ENCODE measurements at places on chromosomes 1 and 21. TPM values are rescaled to one million over a fixed set of nuclear protein-coding genes. Genes with fewer than 3 reads are reported as not detected.

ESPN gene
- total RNA-seq: 64.3 TPM

NR1I3 gene
- not detected for total RNA-seq

PLA2G2D gene
- total RNA-seq: not detected

AADACL3 gene
- 6.4 TPM for total RNA-seq

TMEM240 gene
- 2.0 TPM for total RNA-seq

TMPRSS2 gene
- total RNA-seq: 19.2 TPM

LCE1C gene
- 2,401 TPM for total RNA-seq

MEX3A gene
- 0.65 TPM for total RNA-seq

KIF26B gene
- 3.9 TPM for total RNA-seq

NBPF10 gene
- total RNA-seq: 2.0 TPM

CCDC27 gene
- total RNA-seq: not detected

PLA2G2A gene
- 13.6 TPM for total RNA-seq

FCGR1A gene
- total RNA-seq: not detected

CD48 gene
- total RNA-seq: 4.3 TPM

MARK1 gene
- total RNA-seq: 4.6 TPM

PCP4L1 gene
- total RNA-seq: 4.7 TPM

MPL gene
- total RNA-seq: not detected

DNA sequence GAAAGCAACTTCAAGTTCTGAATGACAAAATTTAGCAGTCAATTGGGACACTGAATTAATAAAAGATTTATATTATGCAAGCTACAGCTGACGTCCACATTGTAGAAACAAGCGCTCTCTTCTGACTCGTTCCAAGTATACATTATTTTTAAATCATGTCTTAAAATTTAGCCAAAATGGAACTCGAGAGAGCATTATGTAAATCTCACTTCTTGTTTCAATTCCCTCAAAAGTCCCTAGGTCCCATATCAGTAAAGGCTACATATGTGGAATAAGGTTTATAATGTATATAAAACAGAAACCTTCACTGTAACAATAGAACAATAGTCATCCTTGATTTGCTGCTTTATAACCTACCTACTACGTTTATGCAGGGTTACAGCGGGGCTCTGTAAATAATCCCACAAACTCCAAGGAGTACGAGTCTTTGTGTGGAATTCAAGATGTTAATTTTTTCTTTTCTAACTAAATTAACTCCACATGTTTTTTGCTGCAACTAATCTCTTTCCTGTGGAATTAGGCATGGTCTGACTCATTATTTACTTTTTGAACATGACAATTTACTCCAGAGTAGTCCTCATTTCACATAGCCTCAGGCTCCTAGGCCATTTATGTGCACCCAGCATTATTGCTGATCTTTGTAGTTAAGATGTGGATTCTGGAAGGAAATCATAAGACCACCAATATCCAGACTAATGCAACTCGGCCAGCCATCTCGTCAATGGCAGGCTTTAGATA is 785.1 kb downstream of the LTN1 start:
- DNase-seq: no peak

DNA sequence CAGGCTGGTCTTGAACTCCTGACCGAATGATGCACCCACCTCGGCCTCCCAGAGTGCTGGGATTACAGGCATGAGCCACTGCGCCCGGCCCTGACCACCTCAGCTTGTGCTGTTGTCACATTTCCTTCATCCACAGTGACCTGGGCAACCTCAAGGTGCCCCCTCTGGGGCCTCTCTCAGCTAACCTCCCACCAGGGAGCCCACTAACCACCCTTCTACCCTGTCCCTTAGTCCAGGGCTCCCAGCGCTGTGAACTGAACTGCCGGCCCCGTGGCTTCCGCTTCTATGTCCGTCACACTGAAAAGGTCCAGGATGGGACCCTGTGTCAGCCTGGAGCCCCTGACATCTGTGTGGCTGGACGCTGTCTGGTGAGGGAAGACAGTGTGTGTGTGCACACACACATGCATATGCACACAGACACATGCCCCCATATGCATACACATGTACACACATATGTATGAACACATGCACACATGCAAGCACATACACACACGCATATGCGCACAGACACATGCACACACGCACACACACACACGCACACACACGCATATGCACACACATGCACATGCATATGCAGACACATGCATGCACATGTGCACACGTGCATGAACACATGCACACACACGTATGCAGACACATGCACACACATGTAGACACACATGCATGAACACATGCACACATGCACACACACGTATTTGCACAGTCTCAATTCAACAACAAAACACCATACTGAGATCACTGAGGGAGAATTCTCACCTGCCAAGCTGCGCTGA is 6.2 kb downstream of the ADAMTSL4 start:
- DNase-seq: no peak

GRCh38 chr1:15730936-15731335 is 5.1 kb upstream of the SLC25A34 start:
- no peak for DNase-seq

DNA sequence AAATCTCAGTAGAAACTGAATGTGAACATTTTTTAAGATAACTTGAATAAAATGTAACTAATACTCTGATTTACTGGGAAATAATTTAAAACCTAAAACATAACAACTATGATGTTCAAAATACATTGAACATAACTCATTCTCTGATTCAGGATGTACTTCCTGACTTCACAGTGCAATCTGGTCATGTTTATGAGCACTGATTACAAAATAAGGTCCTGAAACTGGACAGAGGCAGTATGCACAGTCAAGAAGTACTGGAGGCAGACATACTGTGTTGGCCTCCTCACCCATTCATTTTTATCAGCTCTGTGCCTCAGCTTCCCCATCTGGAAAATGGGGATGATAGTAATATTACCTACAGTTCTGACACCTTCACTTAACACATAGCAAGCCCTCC is 651.3 kb downstream of the PTPRC start:
- no peak for DNase-seq

- peak; percentile 87 for DNase-seq
These were observed 683 bp downstream of the LRRC8D start for GRCh38 chr1:89821322-89822108.

- no peak for DNase-seq
These were observed 202.2 kb upstream of the KIAA0040 start for GRCh38 chr1:175394739-175395138.

DNA sequence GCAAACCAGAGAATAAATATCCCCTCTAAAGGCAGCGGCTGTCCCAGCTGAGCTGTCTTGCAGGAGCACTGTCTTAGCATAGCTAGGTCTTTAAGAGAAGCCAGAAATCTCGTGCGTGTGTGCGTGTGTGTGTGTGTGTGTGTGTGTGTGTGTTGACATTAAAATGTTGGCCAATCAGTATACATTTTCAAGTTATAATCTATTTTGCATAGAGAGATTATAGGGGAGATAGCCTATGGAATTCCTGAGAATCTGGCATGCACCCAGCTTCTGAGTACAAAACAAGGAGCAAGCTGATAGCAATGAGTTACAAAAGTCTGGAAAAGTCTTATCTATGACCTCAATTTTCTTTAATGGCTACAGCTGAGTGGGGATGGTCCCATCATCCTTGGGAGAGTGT is 17.7 kb downstream of the METTL13 start:
- no peak for DNase-seq

DNA sequence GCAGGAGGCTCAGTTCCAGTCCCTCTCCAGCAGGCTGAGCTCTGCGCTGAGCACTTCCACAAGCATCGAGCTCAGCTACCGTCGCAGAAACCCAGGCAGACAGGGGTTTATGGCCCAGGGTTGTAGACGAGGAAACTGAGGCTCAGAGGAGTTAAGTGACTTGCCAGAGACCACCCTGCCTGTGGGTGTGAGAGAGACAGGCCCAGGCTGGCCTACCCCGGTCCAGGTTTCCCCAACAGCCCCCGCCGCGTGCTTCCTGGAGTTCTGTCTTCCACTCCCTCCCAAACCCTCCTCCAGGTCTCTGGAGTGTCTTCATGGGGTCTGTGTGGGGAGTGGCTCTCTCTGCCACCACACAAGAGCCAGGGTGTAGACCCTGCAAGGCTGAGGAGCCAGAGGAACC is 615.9 kb downstream of the PTPRU start:
- DNase-seq: no peak

- DNase-seq: no peak
These were observed 2.4 kb upstream of the E2F2 start for GRCh38 chr1:23533246-23534023.

- DNase-seq: no peak
These were observed 5.3 kb downstream of the HPCA start for GRCh38 chr1:32891630-32892029.

GRCh38 chr1:2560299-2561073 is 4.3 kb downstream of the TNFRSF14 start:
- DNase-seq: peak; percentile 85

- no peak for DNase-seq
These were observed 232.9 kb upstream of the RUNX1 start for GRCh38 chr21:35281956-35282355.

DNA sequence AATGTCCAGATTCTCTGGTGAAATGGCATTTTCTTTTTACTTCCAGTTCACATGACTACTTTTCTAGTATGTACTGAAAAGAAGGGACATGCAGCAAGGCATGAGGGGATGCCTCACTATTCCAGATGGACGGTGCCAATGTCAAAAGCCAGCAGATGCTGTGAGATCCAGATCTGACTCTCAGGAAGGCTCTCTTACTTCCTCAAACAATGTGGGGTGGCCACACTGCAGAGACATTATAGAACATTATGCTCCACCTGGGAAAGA is 17.7 kb downstream of the CRYZ start:
- DNase-seq: no peak

GRCh38 chr1:115331558-115332331 is 6.3 kb downstream of the NGF start:
- DNase-seq: peak; percentile 62

DNA sequence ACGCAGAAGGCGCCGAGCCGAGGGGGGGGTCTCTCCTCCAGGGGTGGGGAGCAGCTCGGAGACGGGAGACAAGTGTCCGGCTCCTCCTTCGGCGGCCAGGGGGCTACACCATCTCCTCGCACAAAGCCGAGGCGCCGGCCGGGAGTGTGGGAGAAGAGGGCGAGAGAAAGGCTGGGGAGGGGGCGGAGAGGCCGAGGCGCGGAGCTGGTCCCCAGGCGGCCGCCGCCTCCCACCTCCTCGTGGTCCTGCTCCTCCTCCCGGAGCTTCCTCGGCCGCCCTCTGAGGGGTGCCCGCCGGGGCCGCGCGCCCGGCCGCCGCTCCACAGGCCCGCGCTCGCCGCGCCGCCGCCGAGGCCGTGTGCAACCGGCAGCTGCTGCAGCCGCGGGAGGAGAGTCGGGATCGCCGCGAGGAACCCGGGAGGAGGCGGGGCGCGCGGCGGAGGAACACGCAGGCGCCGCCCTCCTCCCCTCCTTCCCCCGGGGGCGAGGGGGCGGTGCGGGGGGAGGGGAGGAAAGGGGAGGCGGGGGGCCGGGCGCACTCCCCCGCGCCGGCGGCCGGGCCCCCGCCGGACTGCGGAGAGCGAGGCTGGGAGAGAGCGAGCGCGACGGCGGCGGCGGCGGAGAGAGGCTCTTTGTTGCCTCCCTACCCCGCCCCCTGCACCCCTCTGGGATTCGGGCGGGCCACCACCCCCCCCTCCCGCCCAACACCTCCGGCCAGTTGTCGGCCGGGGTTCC is at the start of gene ENAH:
TSS of gene ENAH (minus strand) at position 395 of the 734 bp plus-strand sequence. CDS start 433 bp downstream, outside the sequence.
- DNase-seq: peak; percentile 66

- DNase-seq: no peak
These were observed 57.0 kb upstream of the TRABD2B start for GRCh38 chr1:48054232-48054631.

DNA sequence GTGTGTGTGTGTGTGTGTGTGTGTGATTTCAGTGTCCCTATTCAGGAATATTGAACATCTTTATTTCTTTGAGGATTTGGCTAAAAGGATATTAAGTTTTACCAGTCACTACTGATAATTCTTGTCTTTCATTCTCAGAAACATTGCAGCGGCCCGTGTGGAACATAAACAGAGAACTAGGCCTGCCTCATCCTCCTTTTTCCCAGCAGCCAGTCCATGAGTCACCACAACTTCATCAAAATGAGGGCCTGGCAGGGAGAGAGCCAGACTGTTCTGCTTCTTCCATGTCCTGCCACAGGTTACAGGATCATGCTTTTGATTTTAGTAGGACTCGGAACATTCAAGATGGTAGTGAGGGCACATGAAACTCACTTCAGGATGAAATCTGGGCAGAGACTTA is 50.7 kb downstream of the LRIG2 start:
- DNase-seq: no peak

GRCh38 chr1:98315309-98315708 is 346.2 kb upstream of the SNX7 start:
- no peak for DNase-seq

DNA sequence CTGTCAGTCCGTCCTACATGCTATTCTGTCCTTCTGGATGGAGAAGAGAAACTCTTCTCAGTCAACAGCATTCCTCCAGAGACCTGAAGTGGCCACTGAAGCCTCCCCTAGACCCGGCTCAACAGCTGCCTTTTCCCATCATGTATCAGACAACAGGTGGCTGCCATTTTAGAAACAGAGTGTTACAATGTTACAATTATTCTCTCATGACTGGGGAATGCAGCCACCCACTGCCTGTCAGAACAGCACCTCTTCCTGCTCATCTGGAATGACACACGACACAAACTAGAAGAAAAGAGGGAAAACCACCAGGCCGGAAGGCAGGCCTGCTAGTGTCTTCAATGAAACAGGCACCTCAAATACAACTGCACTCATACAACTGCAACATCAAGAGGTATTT is 105.3 kb downstream of the PGBD5 start:
- no peak for DNase-seq

- DNase-seq: no peak
These were observed 43.1 kb upstream of the IGSF3 start for GRCh38 chr1:116710420-116711262.

DNA sequence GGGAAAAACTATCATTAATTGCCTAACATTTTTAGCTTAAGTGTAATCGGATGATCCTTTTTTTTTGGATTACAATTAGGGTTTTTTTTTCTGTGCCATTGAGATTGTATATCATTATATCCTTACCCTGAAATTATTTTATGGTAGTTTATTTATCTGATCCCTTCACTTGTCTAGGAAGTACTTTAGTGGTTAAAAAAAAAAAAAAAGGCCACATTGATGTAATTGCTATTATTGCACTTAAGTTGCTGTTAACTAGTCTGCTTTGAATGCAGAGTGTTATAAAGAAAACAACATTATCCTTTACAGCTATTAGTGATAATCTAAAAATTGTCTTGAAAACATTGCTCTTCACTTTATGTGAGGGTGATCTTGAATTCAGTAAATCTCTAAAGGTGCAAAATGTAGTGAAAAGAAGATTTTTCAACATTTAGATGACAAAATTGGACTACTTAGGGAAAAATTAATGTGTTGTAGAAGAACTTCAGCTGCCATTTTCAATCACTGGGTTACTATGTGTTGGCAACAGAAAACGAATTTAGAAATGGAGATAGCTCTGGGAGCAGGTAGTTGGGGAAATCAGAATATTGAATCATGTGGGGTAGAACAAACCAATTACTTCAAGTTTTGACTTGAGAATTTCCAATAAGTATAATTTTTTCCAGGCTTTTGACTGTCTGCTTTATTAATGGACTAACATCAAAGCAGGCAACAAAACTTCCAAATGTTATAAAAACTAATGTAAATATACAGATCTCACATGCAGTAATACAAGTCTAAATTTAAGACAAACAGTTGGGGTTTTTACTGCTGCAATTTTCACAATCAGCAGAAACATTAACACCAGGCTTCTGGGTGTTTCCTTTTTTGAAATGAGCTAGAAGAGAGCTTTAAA is 5.0 kb downstream of the ADGRL2 start:
- no peak for DNase-seq
